ENCODE measurements at places on chromosomes 4 and X. TPM values are rescaled to one million over a fixed set of nuclear protein-coding genes. Genes with fewer than 3 reads are reported as not detected.

- H3K4me3 ChIP-seq = no peak overlapping the region
- H3K4me1 ChIP-seq = no peaks in the 10 kb centered on the region
- no peaks in the 10 kb centered on the region for H3K27me3 ChIP-seq
These were observed 85.0 kb downstream of the TEX13C start for GRCh38 chrX:125404667-125405160.

DNA sequence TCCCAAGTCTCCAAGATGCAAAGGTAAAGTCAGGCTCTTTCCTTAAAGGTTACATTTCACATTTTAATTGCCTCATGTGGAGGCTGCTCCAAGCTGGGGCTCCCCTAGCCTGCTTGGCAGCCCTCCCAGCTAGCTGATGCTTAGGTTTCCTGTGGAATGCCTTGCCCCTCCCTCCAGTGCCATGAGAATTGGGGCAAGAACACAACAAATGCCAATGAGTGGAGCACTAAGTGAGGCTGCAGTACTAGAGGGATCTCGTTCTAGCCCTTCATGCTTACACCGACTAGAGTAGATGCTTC lies 597.7 kb downstream of the MID1IP1 start:
- no peak overlapping the region for H3K4me3 ChIP-seq
- no peaks in the 10 kb centered on the region for H3K36me3 ChIP-seq
- H3K27ac ChIP-seq = no peak overlapping the region
- no peak for DNase-seq
- peaks cover 6% of the 10 kb centered on the region for H3K27me3 ChIP-seq

DNA sequence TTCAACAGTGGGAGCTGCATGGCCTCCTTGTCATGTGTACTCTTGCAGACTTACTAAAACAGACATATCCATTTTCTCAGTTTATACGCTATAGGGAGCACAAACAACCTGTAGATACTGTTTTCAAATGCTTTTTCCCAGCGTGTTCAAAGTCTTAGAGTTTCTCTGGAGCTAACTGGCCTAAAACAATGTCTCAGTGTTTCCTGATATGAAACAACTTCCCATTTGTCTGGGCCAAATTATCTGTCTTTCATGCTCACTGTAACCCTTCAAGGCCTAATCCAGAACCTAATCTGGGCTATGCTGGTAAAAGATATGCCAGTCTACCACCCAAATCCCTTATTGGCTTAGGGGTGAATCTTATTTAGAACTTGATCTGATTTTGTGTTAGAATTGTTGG lies 38.8 kb downstream of the RAB40A start:
- no peak overlapping the region for H3K4me3 ChIP-seq
- H3K36me3 ChIP-seq = no peaks in the 10 kb centered on the region
- no peaks in the 10 kb centered on the region for H3K4me1 ChIP-seq
- H3K27ac ChIP-seq = no peak overlapping the region
- no peaks in the 10 kb centered on the region for H3K27me3 ChIP-seq
- no peak for DNase-seq

DNA sequence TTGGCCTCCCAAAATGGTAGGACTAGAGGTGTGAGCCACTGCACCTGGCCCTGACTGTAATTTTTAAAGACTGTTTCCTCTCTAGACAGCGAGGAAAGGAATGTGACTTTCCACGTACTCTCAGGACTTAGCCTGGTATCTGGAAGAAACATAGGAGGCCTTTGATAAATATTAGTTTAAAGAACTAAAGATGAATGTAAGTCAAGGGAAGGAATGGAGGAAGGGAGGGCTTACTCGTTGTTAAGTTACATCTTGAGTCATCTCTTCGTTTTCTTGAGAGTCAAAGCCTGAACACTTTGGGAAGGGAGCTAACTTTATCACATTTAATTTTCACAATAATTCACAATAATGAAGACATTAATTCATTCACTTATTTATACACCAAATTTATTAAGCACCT lies 7.2 kb upstream of the LNX1 start:
- H3K4me1 ChIP-seq = no peaks in the 10 kb centered on the region
- H3K36me3 ChIP-seq = no peaks in the 10 kb centered on the region
- H3K4me3 ChIP-seq = no peak overlapping the region
- DNase-seq = peak; percentile 20
- no peaks in the 10 kb centered on the region for H3K27me3 ChIP-seq

DNA sequence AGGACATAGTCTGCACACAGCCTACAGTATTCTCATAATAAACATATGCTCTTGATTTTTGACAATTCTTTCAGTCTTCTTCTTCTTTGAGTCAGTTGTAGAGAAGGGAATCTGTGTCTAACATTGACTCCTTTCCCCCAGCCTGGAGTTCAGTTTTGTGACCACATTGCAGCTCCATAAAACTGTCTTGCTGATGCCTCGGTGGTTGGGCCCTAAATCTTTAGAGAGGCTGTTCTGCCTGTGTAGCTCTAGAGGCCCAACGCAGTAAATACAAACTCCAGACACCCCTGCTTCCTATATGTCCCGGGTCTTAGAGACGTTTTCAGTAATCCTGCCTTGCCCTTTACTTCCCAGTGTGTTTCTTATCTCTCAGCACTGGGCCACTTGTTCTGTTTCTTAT lies 639.5 kb upstream of the AADAT start:
- no peaks in the 10 kb centered on the region for H3K4me1 ChIP-seq
- no peaks in the 10 kb centered on the region for H3K27me3 ChIP-seq
- H3K27ac ChIP-seq = no peak overlapping the region
- H3K4me3 ChIP-seq = no peak overlapping the region
- no peaks in the 10 kb centered on the region for H3K36me3 ChIP-seq

DNA sequence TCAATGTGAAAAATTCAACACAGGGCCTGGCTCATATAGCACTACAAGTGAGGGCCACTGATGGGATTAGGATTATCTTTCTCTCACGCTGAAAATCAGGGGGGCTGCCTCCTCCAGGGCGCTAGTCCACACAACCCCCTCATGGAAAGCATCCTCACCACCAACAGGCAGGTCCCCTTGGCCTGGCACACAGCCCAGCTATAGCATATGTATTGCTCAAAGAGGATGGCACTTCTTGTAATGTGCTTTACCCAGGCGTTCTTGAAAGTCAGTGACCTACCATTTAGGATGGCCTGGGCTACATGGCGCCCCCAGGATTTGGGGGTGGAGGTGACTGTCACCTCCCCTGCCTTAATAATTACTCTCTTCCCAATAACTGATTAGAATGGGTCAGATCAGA lies 71.0 kb upstream of the LSM6 start:
- DNase-seq = no peak
- no peak overlapping the region for H3K4me3 ChIP-seq
- no peaks in the 10 kb centered on the region for H3K27me3 ChIP-seq

GRCh38 chrX:9122519-9123245 lies 88.8 kb upstream of the FAM9B start:
- DNase-seq = no peak
- H3K4me3 ChIP-seq = no peak overlapping the region

DNA sequence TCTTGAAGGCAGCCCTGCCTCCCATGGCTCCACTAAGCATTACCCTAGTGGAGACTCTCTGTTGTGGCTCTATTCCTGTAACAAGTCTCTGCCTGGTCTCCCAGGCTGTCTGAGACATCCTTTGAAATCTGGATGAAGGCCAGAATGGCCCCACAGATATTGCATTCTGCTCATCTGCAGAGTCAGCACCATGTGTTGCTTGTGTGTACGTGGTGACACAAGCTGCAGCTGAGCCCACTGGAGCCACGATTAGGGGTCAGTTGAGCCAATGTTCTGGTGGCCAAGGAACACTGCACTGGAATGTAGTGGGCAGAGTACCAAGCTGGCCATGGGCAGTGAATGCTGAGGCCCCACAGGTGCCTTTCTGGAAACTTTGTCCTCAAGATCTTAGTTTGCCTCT lies 29.2 kb downstream of the GRID2 start:
- H3K27ac ChIP-seq = no peak overlapping the region
- H3K36me3 ChIP-seq = no peaks in the 10 kb centered on the region
- no peaks in the 10 kb centered on the region for H3K27me3 ChIP-seq
- H3K4me1 ChIP-seq = no peaks in the 10 kb centered on the region

DNA sequence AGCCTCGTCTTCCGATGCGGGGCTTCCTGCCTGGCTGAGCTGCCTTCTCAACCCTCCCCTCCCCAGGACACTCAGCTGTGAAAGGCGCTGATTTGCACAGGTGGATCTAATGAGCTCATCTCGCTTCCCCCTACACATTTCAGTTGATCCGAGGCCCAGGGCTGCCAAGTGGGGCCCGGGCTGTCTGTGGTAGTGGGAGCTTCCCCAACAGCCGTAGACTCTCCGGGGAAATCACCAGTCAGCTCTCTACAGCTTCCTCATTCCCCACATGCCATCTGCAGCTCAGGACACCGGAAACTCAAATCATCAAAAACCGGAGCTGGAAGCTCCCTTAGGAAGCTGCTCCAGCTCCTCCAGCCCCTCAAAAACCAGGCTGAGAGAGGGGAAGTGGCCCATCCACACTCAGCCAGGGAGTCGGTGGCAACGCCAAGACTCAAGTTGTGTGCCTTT lies 56.2 kb downstream of the SMIM20 start:
- no peak for DNase-seq
- H3K4me1 ChIP-seq = peaks cover 10% of the 10 kb centered on the region
- no peak overlapping the region for H3K4me3 ChIP-seq

DNA sequence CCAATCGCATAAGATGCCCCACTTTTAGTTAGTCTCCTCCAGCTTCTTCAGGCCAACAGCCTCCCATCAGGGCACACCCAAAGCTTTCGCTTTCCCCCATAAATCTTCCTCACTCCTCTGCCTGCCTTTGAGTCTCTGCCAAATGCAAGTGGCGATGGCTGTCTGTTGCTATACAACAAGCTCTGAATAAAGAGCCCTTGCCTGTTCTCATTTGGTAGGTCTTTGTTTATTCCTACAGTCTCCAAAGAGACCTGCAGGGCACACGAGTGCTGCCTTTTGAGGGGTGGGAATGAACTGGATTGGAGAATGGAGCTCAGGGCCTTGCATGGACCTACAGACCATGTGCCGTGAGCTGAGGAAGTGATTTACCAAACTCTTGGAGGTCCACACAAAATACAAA lies 52.2 kb upstream of the SOD3 start:
- DNase-seq = no peak
- no peaks in the 10 kb centered on the region for H3K4me1 ChIP-seq
- no peaks in the 10 kb centered on the region for H3K36me3 ChIP-seq
- H3K27ac ChIP-seq = no peak overlapping the region
- H3K4me3 ChIP-seq = no peak overlapping the region

DNA sequence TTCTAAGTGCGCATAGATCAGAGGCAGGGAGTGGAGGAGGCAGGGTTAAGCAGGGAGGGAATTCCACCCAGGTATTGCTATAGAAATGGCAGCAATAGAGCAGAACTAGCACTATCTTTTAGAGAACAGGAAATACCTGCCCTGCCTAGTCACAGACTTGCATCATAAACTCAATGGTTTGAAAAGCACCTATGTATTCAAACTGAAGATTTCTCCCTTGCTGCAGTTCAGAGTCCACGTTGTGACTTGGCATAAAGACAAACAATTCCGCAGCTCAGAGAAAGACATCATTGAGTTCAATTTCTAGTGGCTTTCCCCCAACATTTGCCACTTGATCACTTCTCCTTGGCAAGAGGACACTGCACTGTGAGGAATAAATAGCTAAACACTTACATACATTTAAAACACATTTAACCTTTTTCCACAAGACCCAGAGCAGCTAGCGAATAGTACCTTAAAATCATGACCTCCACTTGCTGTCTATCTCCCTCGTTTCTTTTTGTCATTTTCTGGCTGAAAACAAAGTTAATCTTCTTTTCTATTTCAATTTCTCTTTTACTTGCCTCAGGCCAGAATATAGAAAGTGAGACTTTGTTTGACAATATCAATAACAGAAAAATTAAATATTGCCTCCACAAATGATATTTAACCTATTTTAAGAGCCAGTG lies 42.4 kb downstream of the SLC7A11 start:
- H3K4me1 ChIP-seq = no peaks in the 10 kb centered on the region
- H3K27me3 ChIP-seq = no peaks in the 10 kb centered on the region
- DNase-seq = peak; percentile 44
- H3K4me3 ChIP-seq = no peak overlapping the region
- no peaks in the 10 kb centered on the region for H3K36me3 ChIP-seq
- H3K27ac ChIP-seq = no peak overlapping the region

DNA sequence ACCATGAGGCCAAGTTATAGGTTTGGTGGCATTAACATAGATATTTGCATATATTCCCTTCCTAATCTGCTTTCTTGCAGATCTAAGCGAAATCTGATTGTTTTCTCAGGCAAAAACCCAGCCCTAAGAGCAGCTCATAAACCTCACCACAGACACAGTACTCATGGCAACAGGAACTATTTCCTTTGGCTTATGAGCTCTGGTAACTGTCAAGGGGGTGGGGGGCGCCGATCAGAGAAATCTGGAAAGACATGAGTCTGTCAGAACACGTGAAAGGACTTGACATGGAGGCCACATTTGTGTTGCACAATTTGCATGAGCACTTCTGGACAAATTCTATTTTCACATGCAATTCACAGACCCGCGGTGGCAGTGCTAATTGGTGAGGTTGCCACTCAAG lies 83.7 kb downstream of the MGST2 start:
- H3K4me3 ChIP-seq = no peak overlapping the region
- H3K36me3 ChIP-seq = no peaks in the 10 kb centered on the region
- H3K27ac ChIP-seq = no peak overlapping the region
- no peaks in the 10 kb centered on the region for H3K27me3 ChIP-seq
- no peak for DNase-seq

DNA sequence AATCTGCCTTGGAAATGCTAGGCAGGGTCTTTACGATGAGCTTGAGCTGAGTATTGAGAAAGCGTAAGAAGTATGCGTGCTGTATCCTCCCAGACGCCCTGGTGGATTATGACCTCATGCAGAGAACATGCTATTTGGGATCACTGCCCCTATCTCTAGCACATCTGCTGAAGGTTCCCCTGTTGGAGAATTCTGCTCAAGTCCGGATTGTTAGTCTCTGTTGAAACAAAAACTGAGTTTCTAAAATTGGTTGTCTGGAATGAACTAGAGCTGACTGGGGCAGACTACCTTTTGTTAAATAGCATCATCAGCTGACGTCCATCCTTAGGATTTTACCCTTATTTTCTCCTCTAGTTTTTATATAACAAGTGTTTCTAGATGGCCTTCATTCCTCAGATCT lies 7.5 kb downstream of the FHDC1 start:
- no peak overlapping the region for H3K4me3 ChIP-seq
- peaks cover 3% of the 10 kb centered on the region for H3K4me1 ChIP-seq
- no peaks in the 10 kb centered on the region for H3K36me3 ChIP-seq
- peaks cover 15% of the 10 kb centered on the region for H3K27me3 ChIP-seq

DNA sequence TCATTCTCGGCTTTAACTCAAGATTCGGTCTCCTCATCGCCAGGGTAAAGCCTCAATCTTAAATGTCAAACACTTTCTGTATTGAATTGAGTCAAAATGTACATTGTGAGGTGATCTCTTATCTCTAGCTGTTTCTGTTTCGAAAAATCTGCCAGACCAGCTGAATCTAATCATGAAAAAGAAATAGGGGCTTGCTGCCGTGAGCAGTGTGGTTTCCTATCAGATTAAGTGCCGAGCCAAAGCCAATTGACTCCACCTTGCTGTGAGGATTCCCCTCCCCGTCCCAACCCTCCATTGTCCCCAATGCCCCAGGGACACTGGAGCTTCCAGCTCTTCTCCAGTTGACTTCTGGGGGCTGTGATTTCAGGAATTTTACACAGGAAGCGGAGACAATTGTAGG lies 12.5 kb upstream of the CRLF2 start:
- H3K27me3 ChIP-seq = no peaks in the 10 kb centered on the region
- DNase-seq = no peak
- H3K36me3 ChIP-seq = no peaks in the 10 kb centered on the region
- H3K4me1 ChIP-seq = no peaks in the 10 kb centered on the region

GRCh38 chr4:123288309-123289025 lies 108.1 kb upstream of the SPRY1 start:
- H3K27ac ChIP-seq = no peak overlapping the region
- H3K36me3 ChIP-seq = no peaks in the 10 kb centered on the region
- no peaks in the 10 kb centered on the region for H3K27me3 ChIP-seq
- H3K4me1 ChIP-seq = no peaks in the 10 kb centered on the region
- no peak for DNase-seq

Gene STK26
- total RNA-seq = 69.4 TPM

Gene DCX
- 2.4 TPM for total RNA-seq

Gene VCX3A
- not detected for total RNA-seq

Gene IL9R
- 0.14 TPM for total RNA-seq
